ENCODE measurements at places on chromosomes 4 and X.
A peak's percentile ranks its signal among the peaks of the same experiment; 100 is the strongest.

GRCh38 chrX:153708415-153708814, 15.8 kb downstream of the BCAP31 start:
- peak; percentile 31 for DNase-seq

DNA sequence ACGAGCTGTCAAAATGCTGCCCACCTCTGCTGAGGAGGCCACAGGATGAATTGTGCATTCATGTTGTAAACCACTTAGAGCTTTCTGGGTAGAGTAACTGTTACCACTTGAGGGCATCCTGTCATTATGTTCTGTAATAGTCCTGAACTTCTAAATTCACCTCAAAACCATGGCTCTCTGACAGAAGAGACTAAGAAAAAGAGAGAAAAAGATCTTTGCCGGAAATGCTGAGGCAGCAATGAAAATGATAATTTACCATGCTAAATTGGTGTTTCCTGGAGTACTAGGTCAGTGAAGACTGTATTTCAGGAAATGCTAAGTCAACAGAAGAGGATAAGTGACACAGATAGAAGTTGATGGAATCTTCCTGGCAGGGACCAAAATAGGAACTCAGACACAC, 942.3 kb upstream of the SLIT2 start:
- no peak for DNase-seq

GRCh38 chr4:8516996-8517550, 63.1 kb upstream of the GPR78 start:
- no peak for DNase-seq

DNA sequence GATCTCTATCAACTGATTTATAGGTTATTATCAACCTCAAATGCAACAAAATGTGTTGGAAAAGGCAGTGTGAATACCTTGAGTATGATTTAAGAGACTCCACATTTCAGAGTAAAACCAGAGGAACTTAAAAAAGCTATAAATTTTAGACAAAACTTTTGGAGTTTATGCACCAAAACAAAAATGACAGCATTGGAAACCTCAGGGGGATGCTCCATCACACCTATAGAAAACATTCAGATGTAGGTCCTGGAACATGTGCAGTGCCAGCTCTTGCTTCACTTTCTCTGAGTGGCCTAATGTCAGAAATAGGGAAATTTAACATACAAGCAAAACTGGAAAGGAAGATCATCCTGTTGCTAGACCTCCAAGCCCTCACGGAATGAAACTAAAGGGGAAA, 5.8 kb upstream of the VEGFC start:
- no peak for DNase-seq

DNA sequence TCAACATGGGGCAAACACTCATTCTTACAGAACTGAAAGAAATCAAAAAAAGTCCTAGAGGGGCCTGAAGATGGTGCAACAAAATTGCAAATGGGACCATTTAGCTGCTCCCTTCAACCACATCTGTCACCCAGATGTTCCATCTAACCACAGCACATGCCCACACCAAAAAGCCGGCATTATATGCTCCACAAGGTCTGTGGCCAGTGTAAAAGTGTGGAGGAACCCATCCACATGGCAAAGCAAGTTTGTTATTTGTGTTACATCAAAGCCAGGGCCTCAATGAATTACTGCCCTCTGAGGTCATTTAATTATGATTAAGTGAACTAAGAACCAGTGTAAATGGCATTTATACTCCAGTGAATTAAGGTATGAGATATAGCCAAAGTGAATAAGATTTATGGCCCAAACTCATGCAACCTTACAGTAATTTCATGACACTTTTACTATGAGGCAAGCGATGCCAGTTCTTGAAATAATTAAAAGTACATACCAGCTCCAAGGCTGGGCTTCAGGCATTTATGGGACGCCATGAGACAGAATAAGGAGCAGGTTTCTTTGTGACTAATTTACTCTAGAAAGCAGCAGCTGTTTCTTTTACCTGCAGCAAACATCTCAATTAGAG, 48.7 kb upstream of the FGF16 start:
- DNase-seq, result no peak

- DNase-seq, result peak; percentile 18
These were observed 290.7 kb upstream of the FAM241A start for GRCh38 chr4:111854494-111855087.

- DNase-seq, result no peak
These were observed 82.2 kb upstream of the BMP2K start for GRCh38 chr4:78693777-78694456.

- no peak for DNase-seq
These were observed 24.9 kb upstream of the DCHS2 start for GRCh38 chr4:154516318-154517029.

GRCh38 chrX:72713130-72713529, 976 bp downstream of the PHKA1 start:
- DNase-seq, result no peak

DNA sequence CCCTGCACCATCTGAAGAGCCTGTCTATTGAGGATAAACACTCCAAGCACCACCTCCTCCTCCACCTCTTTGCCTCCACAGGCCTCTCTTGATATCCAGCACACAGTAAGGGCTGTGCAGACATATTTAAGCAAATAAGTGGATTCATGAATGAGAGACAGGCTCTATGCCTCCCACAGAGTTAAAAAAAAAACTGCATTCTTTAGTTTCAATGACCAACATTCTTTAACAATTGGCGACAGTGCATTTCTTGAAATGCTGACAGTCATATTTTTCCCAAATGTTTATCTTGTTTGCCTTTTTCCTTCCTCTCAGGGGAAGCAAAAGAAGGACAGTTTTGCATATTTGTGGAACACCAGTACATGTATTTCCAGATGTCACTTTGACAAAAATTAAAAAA, 38.6 kb downstream of the MXRA5 start:
- DNase-seq, result no peak

GRCh38 chrX:19556202-19556601, 40.9 kb upstream of the MAP3K15 start:
- DNase-seq, result no peak

DNA sequence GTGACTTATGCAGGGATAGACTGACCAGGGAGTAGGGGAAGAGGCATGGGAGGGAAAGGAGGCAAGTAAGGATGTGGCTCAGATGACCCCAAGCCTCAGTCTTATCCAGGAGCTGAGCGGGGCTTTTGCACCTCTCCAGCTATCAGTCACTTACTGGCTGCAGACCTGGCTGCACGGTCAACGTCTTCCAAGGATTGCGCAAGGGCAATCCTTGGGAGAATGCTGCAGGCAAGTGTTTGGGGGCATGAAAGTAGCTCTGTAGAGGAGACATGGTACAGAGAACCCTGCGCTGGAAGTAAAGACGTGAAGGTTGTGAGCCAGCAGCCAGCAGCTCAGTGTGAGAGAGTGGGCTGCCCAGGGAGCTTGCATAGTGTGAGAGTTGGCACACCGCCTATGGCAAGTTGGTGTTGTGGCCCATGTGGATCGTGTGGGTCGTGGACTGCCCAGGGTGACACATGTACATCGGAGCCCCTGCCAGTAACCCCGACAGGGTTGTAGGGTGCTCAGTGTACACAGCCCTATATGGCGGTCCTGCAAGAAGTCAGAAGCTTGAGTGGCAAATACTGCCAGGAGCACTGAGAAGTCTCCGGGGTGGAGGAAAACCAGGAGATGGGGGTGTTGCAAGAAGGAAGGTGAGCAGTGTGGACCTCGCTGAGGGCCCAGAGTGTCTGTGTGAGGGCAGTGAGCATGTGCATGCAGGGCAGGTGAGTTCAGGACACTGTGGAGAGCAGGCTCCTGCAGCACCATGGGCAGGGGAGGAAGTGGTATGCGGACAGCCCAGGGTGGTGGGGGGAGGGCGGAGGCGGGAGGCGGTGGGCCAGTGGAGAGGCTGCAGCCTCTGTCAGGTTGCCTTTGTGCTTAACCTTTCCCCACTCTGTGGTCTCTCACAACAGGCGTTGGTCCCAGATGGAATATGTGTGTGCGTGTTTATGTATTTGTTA, 50.9 kb downstream of the KIT start:
- DNase-seq, result no peak

DNA sequence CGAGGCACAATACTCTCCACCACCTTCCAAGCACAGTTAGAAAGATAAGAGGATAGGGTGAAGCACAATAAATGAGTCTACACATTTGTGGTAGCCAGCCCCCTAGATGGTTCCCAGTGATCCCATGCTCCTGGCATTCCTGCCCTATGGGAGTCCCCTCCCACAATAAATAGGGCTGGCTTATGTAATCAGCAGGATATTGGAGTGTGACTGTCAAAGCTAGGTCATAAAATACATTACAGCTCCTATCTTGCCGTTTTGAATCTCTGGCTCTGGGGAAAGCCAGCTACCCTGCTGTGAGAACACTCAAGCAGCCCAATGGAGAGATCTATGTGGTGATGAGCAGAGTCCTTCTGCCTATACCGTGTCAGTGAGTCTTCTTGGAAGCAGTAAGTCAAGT, 198.7 kb upstream of the NOCT start:
- DNase-seq, result no peak

- no peak for DNase-seq
These were observed 15.8 kb upstream of the RGS12 start for GRCh38 chr4:3276986-3277385.

DNA sequence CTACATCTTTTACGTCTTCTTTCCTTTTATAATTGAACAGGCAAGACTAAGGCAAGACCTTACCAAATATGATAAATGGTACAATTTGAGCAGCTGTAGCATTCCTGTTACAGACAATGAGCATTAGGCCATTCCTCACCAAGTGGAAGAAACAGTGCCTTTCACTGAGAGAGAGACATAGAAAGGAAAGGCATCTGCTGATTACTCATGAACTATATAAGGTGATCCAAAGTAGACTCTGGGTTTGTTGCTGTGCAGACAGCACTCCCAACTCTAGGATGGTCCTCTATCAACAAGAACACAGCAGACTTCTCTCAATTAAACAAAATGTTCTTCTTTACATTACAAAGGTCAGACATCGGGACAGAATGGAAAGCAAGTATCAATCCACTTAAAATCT, 91.9 kb downstream of the FAM13A start:
- no peak for DNase-seq

DNA sequence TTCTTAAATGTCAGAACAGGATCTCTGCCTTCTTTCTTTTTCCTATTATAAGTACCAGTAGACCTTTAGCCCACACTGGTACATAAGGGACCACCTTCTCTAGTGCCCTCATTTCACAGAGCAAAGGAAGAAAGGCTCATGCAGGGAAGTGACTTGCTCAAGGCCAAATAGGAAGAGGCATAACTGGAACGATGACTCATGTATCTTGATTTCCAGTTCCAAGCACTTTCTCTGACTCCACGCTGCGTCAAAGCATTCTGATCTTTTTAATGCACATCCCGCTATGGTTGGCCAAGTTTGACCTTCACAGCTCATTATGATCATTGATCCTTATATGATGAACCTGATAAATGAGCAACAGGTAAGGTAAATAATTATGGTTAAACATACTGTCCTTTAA, 542.0 kb downstream of the GBA3 start:
- DNase-seq, result no peak

- no peak for DNase-seq
These were observed 104.5 kb downstream of the AR start for GRCh38 chrX:67648361-67648760.

DNA sequence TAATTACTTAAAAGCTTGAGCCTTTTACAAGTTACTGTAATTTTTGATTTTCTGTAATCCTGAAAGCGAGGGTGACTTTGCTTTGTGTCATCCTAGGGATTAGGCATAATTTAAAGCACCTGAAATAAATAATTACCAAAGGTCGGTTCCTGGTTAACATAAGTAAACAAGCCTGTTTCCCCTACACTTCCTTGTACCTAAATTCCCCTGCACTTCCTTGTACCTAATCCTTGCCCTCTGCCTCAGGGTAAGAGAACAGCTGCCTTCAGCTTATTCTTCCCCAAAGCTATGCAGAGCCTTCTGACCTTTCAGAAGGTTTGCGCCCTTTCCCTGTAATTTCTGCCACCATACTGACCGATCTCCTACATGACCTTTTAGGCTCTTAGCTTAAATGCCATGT, 166.1 kb upstream of the PDE5A start:
- DNase-seq, result no peak

DNA sequence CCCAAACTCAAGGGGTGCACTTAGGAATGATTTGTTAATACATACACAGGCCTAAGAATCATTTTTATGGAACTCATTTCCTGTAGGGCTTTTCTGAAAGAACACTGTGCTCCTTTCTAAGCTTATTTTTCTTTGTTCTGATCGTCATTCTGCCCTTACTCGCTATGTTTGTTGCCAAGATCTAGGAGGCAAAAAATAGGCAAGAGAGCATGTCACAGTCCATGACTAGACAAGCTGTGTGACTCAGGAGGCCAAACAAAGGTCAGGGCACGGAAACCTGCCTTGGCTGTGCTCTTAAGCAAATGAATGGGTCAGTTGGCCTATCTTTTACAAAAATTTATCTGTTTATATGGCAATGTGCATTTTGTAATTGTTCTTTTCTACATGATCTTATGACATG, 42.5 kb upstream of the C1GALT1C1 start:
- no peak for DNase-seq

GRCh38 chr4:26330946-26331345, 10.1 kb downstream of the RBPJ start:
- DNase-seq, result no peak

DNA sequence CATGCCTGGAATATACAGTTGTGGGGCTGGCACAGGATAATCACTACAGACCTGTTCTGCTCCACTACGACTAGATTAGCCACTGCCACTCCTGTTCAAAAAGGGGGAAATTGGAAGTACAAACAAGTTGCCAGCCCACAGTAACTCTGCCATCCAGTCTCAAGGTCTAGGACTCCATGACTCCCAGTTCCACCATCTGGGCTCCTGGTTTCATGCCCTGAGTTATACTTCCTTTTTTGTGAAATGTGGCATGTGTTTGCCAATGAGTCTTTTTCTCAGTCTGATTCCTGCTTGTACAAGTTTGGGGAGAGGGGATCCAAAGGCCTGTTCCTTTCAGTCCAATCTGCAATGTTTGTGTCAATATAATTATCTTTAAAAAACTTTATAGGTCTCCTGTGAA, 1.0 kb upstream of the BLOC1S4 start:
- DNase-seq, result no peak

DNA sequence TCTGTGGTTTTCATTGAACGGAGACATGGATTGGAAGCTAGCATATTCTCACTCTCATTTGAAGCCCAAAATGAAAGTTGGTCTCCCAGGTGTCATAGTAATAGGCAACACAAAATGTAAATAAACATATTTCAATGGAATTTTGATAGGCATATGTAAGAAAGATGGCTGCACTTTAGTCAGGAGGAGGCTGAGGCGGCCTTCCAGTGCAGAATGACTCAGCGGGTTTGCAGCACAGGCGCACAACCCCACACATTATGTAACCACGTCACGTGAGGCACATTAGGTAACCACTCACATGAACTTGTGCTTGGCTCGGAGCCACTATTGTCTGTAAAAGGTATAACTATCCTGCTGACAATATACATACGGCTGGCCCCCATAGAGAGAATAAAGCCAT, 381.7 kb downstream of the GPAT3 start:
- peak; percentile 4 for DNase-seq

GRCh38 chrX:9318213-9318612, 146.6 kb upstream of the TBL1X start:
- DNase-seq, result no peak

GRCh38 chr4:150828159-150828558, 186.9 kb downstream of the LRBA start:
- DNase-seq, result no peak

GRCh38 chr4:146428298-146428697, 93.4 kb downstream of the SLC10A7 start:
- no peak for DNase-seq

- no peak for DNase-seq
These were observed 322.8 kb upstream of the EDA2R start for GRCh38 chrX:66961665-66962064.

Measured in OCI-LY7 (cell line).